Stimulated activated CD4-positive, alpha-beta T cell treated with anti-CD3 and anti-CD28 coated beads, Interleukin-15, amount 100 ng/mL, for 1 hour (primary cell): ENCODE measurements at places on chromosomes 16 and 17.

DNA sequence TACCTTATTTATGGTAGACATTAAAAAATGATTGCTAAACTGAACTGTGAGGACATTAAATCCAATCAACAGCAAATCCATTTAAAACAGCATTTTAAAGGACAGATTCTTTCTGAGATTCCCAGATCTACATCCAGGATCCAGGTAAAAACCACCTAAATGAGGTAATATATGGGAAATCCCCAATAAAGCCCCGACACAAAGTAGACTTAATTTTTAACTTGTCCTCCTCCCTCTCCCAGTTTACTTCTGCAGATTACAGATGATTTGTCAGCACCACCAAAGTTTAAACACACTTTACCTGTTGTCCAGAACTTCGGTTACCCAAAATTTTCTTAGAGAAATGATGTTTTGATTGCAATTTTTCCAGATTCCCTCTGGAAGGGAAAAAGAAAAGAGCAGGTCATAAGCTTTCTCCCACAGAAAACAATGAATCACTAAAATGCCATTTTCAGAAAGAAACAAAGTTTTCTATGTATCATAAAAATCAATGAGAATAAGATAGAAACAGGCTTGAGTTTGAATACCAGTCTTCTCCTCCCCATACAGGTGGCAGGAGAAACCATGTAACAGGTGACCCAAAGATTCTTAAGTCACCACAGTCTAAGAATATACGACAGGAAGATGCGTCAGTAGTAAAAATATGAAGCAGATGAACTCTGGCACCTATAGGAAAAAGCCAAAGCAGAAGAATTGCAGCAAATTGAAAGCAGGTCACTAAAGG lies 22.8 kb downstream of the GJC1 start:
- DNase-seq: no peak

GRCh38 chr17:14298947-14299279 lies 2.0 kb upstream of the HS3ST3B1 start:
- DNase-seq: no peak

DNA sequence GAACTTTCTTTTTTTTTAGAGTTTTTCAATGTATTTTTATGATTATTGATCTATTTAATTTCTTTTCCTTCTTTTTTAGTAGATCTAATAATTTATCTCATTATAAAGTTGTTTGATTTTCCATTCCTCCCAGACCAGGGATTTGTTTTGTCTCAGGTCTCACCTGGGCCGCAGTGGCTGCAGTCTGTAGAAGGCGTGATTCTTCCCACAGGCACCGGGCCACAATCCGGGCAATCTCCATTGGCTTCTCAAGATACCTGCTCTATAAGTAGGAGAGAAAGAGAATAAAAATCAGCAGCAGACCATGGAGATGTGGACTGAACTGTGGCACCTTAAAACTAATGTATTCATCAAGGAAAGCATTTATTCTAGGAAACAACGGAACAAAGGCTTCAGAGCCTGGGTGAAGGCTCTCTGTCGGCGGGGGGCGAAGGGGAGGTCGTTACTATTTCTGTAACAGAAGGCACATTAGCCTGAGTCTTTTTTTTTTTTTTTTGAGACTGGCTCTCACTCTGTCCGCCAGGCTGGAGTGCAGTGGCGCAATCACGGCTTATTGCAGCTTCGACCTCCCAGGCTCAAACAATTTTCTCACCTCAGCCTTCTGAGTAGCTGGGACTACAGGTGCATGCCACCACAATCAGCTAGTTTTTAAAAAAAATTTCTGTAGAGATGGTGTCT lies 42.7 kb downstream of the STAT3 start:
- DNase-seq: no peak

DNA sequence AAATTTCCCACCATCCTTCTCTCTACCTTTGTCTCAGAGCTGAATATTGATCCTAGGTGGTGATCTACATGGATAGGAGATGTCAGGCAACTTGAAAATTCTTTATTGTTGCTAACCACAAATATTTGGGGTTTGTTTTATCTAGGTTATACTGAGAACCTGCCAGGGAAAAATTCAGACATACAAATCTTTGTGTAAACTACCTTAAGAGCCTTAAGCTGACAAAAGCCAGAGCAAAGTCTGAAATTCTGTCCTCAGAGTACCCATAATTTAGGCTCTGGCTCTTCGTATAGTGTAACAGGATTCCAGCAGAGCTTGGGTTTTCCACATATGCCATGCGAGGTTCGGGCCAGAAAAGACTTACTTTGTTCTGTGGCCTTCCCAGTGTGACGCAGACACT lies 406.7 kb upstream of the MAF start:
- DNase-seq: no peak

GRCh38 chr17:36106493-36106835 lies 2.8 kb downstream of the CCL4 start:
- DNase-seq: no peak
